ENCODE measurements at places on chromosomes 13 and 19.

- H3K27me3 ChIP-seq = no peaks in the 10 kb centered on the region
- H3K4me3 ChIP-seq = peak overlapping the region; percentile 55
- no peak for DNase-seq
- H3K36me3 ChIP-seq = peaks cover 17% of the 10 kb centered on the region
- H3K4me1 ChIP-seq = peaks cover 59% of the 10 kb centered on the region
- H3K27ac ChIP-seq = peak overlapping the region; percentile 90
Measured at GRCh38 chr19:5983367-5983955, 5.5 kb upstream of the RANBP3 start.

DNA sequence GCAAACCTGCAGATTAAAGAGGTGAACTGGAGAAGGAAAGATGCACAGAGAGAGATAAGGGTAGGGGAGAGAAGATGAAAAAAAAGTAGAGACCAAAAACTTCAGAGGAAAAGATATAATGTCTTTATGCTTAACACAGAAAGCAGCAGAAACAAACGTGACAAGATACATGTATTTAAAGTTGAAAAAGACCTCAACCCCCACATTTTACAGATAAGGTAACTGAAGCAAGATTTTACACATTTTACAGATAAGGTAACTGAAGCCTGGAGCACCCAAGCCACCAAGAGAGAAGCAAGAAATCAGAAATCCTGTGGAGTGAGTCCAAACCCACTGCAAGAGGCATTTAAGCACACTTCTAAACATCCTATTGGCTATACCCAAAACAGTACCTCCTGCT is 185.3 kb downstream of the TBC1D4 start:
- no peak overlapping the region for H3K4me3 ChIP-seq
- H3K36me3 ChIP-seq = peaks cover 12% of the 10 kb centered on the region
- H3K27me3 ChIP-seq = no peaks in the 10 kb centered on the region
- H3K27ac ChIP-seq = no peak overlapping the region
- H3K4me1 ChIP-seq = peaks cover 10% of the 10 kb centered on the region

- DNase-seq = no peak
- H3K27ac ChIP-seq = no peak overlapping the region
- no peak overlapping the region for H3K4me3 ChIP-seq
Measured at GRCh38 chr19:1475751-1476437, 3.1 kb downstream of the C19orf25 start.

- H3K36me3 ChIP-seq = peaks cover 37% of the 10 kb centered on the region
- H3K27me3 ChIP-seq = no peaks in the 10 kb centered on the region
- H3K4me3 ChIP-seq = no peak overlapping the region
- peaks cover 3% of the 10 kb centered on the region for H3K4me1 ChIP-seq
Measured at GRCh38 chr13:21150013-21150412, 26.3 kb downstream of the SKA3 start.

DNA sequence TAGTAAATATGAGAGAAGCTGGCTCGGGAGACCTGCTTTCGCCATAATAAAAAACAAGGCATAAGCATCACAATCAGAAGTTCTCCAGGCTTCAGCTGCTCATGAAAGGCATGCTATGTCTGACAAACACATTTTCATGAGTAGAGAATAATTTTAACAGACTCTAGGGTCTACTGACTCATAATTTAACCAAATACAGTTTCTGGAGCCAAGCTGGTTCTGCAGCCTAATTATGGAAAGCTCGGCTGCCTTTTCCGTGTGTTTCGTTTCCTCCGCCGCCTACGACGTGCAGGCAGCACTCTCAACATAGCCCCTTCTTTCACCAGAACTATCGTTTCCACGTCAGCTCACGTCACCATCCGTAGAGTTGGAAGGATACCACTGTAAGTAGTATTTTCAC is 5.7 kb downstream of the MCF2L start:
- H3K27me3 ChIP-seq = peaks cover 16% of the 10 kb centered on the region
- peaks cover 6% of the 10 kb centered on the region for H3K4me1 ChIP-seq
- H3K27ac ChIP-seq = no peak overlapping the region
- no peaks in the 10 kb centered on the region for H3K36me3 ChIP-seq
- H3K4me3 ChIP-seq = no peak overlapping the region

- DNase-seq = no peak
- peaks cover 3% of the 10 kb centered on the region for H3K4me1 ChIP-seq
- peaks cover 1% of the 10 kb centered on the region for H3K36me3 ChIP-seq
- H3K27me3 ChIP-seq = peaks cover 11% of the 10 kb centered on the region
- no peak overlapping the region for H3K27ac ChIP-seq
Measured at GRCh38 chr13:51552027-51552426, 32.2 kb upstream of the WDFY2 start.

DNA sequence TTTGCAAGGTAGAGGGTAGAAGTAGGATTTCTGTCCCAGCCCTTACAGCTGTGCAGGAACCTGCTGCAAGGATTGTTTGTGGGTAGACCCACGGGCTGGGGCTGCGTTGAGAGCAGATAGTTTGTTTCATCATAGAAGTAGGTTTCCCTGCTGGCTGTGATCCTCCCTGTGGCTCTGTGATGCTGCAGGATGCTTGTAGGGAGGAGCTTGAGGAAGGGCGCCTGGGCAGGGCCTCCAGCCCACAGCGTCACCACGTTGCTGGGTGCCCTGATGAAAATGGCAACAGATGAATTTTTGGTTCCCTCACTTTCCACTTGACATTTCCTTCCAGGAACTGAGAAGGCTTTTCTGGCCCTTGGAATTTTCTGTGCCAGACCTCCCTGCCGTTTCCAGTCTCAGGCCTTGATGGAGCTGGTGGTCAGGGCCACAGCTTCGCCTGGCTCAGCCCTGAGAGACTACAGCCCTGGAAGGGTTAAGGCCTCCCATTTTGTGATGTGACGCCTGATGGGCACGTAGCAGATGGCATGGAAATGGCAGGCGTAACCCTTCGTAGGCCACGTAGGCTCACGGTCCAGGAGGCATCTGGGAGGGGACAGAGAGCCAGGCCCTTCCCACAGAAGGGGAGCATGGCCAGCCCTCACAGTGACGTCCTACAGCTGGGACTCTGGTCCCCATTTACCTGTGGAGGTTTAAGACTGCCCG is 42.2 kb downstream of the GATAD2A start:
- no peaks in the 10 kb centered on the region for H3K27me3 ChIP-seq
- peaks cover 83% of the 10 kb centered on the region for H3K4me1 ChIP-seq
- H3K4me3 ChIP-seq = no peak overlapping the region
- peak; percentile 69 for DNase-seq

- H3K27ac ChIP-seq = no peak overlapping the region
- no peak for DNase-seq
- no peaks in the 10 kb centered on the region for H3K4me1 ChIP-seq
- H3K4me3 ChIP-seq = no peak overlapping the region
Measured at GRCh38 chr19:5186293-5187050, 154.1 kb downstream of the PTPRS start.

DNA sequence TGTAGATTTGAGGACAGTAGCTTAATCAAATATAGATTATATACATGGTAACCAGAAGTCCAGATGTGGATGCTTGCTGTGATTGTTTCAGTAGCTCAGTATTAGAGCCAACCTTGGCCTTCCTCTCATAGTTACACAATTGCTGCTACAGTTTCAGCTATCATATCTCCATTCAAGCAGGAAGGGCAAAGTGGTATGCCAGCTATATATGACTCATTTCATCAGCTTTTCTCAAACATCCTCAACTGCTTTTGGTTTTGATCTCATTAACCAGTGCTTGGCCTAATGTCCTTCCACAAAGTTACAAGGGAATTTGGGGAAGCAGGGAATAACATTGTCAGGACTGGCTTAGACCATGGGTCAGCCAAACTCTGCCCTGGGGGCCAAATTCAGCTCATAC is 73.0 kb upstream of the MAB21L1 start:
- no peak overlapping the region for H3K27ac ChIP-seq
- H3K36me3 ChIP-seq = no peaks in the 10 kb centered on the region
- H3K4me1 ChIP-seq = no peaks in the 10 kb centered on the region
- no peak overlapping the region for H3K4me3 ChIP-seq
- no peaks in the 10 kb centered on the region for H3K27me3 ChIP-seq

DNA sequence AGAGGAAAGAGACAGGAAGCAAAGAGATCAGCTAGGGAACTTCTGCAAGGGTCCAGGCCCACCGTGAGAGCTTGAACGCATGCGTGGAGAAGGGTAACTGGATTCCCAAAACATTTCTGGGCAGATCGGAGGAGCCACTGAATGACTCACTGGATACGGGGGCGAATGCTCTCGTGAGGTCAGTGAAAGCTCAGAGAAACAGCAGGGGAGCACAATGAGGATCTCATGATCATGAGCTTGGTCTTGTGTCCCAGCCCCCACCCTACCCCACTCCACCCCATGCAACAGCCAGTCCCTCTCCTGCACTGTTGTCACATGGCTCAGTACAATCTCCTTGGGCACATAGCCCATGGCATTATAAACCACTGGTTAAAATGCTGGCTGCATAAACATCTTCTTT is 40.6 kb downstream of the DCLK1 start:
- no peaks in the 10 kb centered on the region for H3K36me3 ChIP-seq
- no peak overlapping the region for H3K27ac ChIP-seq
- DNase-seq = no peak
- H3K4me3 ChIP-seq = no peak overlapping the region
- H3K4me1 ChIP-seq = no peaks in the 10 kb centered on the region
- no peaks in the 10 kb centered on the region for H3K27me3 ChIP-seq

GRCh38 chr13:43389983-43390382 is 366.6 kb downstream of the DNAJC15 start:
- H3K36me3 ChIP-seq = no peaks in the 10 kb centered on the region
- no peak overlapping the region for H3K27ac ChIP-seq

- H3K4me1 ChIP-seq = no peaks in the 10 kb centered on the region
- no peaks in the 10 kb centered on the region for H3K27me3 ChIP-seq
- DNase-seq = no peak
- no peak overlapping the region for H3K27ac ChIP-seq
- H3K4me3 ChIP-seq = no peak overlapping the region
- H3K36me3 ChIP-seq = no peaks in the 10 kb centered on the region
Measured at GRCh38 chr13:74891610-74892009, 590.4 kb downstream of the TBC1D4 start.

GRCh38 chr13:23992781-23993679 is 95.7 kb upstream of the C1QTNF9B start:
- H3K36me3 ChIP-seq = peaks cover 3% of the 10 kb centered on the region
- peaks cover 4% of the 10 kb centered on the region for H3K4me1 ChIP-seq
- no peak overlapping the region for H3K27ac ChIP-seq
- peak; percentile 37 for DNase-seq
- H3K4me3 ChIP-seq = no peak overlapping the region
- peaks cover 21% of the 10 kb centered on the region for H3K27me3 ChIP-seq

- H3K27ac ChIP-seq = no peak overlapping the region
- no peaks in the 10 kb centered on the region for H3K36me3 ChIP-seq
- H3K4me1 ChIP-seq = no peaks in the 10 kb centered on the region
- no peak for DNase-seq
- H3K27me3 ChIP-seq = peaks cover 2% of the 10 kb centered on the region
- no peak overlapping the region for H3K4me3 ChIP-seq
Measured at GRCh38 chr13:22287343-22287920, 616.6 kb downstream of the FGF9 start.

DNA sequence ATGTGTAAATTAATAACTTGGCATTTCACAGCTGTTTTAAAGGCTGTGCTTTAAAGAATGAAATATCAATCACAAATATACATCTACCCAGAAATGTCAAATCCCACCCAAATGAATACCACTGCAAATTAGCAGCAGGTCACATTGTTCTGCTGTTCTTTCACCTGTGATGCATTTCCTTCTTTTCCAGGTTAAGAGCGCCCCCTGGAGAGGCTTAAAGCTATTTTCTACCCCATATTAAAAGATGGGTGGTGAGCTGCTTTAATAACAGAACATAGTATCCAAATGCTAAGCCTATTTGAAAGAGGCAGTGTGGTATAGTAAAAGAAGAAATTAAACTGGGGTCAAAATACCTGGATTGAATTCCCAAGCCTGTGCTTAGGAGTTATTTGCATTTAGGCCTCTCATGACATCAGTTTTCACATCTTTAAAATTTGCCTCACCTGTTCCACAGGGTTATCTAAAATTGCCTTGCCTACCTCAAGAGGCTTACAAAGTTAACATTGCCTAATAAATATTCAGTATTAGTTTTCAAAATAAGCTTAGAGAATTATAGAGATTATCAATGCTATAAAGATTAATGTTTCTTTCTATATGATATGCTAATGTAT is 396.9 kb upstream of the SLITRK5 start:
- no peak overlapping the region for H3K27ac ChIP-seq
- H3K36me3 ChIP-seq = no peaks in the 10 kb centered on the region
- no peaks in the 10 kb centered on the region for H3K27me3 ChIP-seq

DNA sequence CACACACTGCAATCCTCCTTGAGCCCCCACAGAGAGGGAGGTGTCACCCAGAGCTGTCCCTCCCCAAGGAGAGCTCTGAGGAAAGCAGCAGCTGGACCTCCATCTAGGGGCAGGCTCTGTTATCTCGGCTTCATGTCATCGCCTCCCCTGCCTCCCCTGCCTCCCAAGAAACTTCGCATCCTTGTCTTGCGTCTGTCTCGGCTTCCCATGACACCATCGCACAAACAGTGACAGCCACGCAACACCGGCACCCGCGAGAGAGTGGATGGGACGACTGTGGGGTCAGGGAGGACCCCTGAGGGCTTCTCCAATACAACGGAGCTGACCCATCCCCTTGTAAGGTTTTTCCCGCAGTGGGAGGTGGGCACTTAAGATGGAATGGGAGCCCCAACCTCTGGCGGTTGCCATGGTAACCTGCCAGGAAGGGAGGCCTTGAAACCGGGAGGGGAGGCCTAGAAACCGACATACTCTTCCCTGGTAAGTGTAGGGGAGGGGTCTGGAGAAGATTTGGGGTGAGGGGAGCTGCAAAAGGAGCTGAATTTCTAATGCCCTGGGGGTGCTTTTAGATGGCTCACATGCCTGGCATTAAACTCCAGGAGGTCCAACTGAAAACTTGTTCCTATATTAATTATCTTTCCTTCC is 16.3 kb downstream of the TLE2 start:
- H3K36me3 ChIP-seq = no peaks in the 10 kb centered on the region
- no peak overlapping the region for H3K4me3 ChIP-seq
- no peaks in the 10 kb centered on the region for H3K27me3 ChIP-seq
- peaks cover 3% of the 10 kb centered on the region for H3K4me1 ChIP-seq
- DNase-seq = no peak
- no peak overlapping the region for H3K27ac ChIP-seq

DNA sequence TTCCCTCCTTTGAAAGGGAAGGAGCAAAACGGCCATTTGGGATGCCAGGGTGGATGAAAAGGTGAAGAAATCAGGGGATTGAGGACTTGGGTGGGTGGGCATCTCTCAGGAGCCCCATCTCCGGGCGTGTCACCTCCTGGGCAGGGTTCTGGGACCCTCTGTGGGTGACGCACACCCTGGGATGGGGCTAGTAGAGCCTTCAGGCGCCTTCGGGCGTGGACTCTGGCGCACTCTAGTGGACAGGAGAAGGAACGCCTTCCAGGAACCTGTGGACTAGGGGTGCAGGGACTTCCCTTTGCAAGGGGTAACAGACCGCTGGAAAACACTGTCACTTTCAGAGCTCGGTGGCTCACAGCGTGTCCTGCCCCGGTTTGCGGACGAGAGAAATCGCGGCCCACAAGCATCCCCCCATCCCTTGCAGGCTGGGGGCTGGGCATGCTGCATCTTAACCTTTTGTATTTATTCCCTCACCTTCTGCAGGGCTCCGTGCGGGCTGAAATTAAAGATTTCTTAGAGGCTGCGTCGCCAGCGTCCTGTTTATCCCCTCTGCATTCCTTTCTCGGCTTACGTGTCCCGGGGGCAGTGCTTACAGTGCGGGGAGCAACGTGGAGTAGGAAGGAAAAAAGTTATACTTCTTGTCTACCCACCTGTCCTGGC is 15.2 kb upstream of the S1PR4 start:
- DNase-seq = peak; percentile 82
- peak overlapping the region; percentile 46 for H3K27ac ChIP-seq
- peaks cover 45% of the 10 kb centered on the region for H3K4me1 ChIP-seq
- H3K4me3 ChIP-seq = no peak overlapping the region

All from activated CD8-positive, alpha-beta memory T cell treated with anti-CD3 and anti-CD28 coated beads, Interleukin-2, amount 10 ng/mL, durations not matched to agents 7 days and 5 days (primary cell).